ENCODE measurements at places on chromosomes 6 and 20.
A peak's percentile ranks its signal among the peaks of the same experiment; 100 is the strongest.

GRCh38 chr6:74447013-74447412 is 751.0 kb downstream of the CD109 start:
- DNase-seq: no peak

DNA sequence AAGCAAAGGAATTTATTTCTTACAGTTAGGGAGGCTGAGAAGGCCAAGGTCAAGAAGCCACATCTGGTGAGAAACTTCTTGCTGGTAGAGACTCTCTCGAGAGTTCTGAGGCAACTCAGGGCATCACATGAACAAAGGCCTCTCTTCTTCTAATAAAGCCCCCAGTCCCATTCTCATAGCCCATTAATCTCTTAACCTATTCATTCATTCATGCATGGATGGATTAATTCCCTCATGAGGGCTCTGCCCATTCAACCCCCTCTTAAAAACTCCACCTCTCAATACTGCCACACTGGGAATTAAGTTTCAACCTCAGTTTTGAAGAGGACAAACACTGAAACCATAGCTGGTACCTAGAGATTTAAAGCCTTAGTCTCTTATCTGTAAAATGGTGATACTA is 217.9 kb upstream of the SPTLC3 start:
- no peak for DNase-seq

GRCh38 chr20:47682028-47682783 is 103.1 kb downstream of the SULF2 start:
- no peak for DNase-seq

DNA sequence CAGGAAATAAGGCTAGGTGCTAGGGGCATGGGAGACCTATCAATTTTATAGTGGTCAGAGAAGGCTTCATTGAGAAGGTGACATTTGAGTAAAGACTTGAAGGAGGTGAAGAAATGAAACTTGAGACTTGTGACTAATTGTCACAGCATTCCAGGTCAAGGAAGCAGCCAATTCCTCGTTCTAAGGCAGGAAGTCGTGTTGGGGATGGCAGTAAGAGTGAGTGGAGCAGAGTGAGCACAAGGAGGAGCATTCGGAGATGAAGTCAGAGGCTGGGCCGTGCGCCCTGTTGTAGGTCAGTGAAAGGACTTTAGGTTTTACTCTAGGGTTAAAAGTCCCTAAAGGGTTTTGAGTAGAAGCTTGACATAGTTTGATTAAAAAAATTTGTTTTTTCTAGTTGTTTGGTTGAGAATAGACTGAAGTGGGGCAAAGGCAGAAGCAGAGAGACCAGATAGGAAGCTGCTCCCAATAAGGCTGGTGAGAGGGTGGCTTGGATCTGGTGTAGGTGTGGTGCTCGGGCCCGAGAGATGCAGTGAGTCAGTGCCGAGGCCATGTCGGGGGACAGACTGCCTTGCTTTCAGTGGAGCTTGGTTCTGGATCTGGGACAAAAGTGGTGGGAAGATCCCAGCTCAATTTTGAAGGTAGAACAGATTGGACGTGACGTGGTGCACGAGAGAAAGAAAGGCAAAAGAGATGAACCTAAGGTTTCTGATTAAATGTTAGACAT is 2.6 kb upstream of the RSPH3 start:
- no peak for DNase-seq

DNA sequence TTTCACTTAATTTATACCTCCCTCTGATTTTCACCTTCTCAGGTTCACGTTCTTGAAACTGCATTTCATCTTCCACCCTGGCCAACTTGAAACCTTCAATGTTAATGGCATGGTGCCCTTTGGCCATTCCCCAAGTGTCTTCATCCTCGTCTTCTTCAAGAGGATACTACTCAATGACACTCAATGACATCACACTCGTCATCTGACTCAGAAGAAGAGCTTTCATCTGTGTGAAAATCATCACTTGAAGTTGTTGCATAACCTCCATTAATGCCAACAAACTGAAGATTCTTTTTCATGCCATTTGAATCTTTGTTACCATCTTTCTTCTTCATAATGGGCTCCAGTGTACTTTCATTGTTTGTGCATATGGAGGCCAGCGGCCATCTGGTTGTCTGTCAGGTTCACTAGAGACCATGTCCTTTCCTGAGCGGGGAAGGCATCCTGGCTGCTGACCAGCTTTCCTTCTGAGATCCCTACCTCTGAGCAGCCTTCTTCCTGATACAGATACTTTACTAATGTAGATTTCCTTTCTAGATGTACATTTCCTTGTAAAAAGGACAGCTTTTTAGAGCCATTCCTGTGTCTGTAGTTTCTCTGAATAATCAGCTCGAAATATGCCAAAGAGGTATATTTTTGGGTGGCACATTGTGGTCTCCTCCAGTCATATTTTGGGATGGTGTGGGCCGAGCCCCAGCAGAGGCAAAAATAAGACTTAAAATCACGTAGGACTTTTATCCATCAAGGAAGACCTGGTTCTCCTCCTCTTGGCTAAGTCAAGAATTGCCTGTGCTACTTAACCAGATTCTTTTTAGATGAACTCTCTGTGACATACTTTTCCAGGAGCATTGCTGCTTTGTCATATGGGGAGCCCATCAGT is 21.3 kb downstream of the TRMT6 start:
- DNase-seq: no peak

DNA sequence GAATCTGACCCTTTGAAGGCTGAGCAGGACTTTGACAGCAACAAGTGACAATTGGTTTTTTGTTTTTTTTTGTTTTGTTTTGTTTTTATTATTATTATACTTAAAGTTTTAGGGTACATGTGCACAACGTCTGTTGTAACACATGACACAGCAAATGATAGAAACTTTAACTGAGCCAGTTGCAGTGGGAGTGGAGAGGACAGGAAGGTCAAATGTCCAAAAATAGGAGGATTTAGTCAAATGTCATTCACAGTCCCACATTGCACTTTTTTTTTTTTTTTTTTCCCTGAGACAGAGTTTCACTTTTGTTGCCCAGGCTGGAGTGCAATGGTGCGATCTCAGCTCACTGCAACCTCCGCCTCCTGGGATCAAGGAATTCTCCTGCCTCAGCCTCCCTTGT is 223.0 kb downstream of the HIVEP2 start:
- no peak for DNase-seq

DNA sequence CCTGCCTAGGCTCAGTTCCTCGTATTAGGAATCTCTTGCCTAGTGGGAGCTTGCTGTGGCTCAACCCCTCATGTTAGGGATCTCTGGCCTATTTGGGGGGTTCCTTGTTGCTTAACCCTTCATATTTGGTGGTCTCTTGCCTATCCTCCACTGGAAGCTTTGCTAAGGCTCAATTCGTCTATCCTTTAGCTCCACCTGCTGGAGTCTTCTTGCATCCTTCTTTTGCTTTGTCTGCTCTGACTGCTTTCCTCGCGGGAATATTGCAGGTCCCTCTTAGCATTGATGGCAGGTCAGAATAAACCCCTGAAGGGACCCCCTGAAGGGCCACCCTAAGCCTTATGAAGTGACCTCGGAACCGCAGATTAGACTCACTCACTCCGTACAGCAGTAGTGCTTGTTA is 203.0 kb upstream of the TBX18 start:
- DNase-seq: no peak

DNA sequence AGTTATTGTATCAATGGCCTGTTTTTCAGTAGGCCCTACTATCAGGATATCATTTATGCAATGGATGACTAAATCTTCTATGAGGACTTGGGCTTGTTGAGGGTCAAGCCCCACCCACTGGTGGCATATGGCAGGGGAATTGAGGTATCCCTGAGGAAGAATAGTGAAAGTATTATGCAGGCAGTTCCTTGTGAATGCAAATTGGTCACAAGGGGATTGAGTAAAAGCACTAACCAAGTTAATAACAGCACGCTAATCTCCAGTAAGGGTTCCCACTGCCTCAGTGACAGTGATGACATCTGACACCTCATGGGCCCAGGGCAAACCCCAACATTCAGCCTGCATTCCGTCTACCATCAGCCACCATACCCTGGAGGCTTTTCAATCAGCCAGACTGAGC is 14.9 kb downstream of the BPIFA1 start:
- no peak for DNase-seq

GRCh38 chr6:9028086-9028485 is 592.7 kb upstream of the SLC35B3 start:
- no peak for DNase-seq

GRCh38 chr6:127539272-127539671 is 20.1 kb upstream of the MTCL3 start:
- no peak for DNase-seq

- DNase-seq: no peak
Observed at GRCh38 chr6:153624528-153624927, 414.5 kb upstream of the OPRM1 start.

- peak; percentile 17 for DNase-seq
Observed at GRCh38 chr20:1335961-1336698, 7.2 kb upstream of the SDCBP2 start.

GRCh38 chr6:15320693-15321092 is 74.8 kb downstream of the JARID2 start:
- DNase-seq: no peak

- DNase-seq: no peak
Observed at GRCh38 chr6:163398815-163399214, 15.7 kb upstream of the QKI start.

- no peak for DNase-seq
Observed at GRCh38 chr20:3739926-3740451, 7.5 kb downstream of the HSPA12B start.

DNA sequence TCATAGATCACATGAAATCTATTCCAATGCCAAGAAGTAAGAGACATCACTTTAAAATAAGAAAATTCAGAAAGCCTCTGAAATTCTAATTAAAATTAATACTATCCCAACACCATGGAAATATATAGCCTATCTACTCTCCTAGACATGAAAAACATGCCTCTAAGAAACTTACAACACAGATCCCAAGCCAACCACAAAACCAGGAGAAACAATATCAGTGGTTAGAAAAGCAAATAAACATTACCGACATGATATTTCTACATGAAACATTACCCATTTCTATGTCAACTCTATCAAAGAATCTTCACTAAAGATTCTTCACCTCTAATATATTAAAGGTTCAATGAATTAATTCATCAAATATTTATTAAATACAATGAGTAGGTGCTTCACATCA is 4.8 kb downstream of the EPB41L2 start:
- no peak for DNase-seq

DNA sequence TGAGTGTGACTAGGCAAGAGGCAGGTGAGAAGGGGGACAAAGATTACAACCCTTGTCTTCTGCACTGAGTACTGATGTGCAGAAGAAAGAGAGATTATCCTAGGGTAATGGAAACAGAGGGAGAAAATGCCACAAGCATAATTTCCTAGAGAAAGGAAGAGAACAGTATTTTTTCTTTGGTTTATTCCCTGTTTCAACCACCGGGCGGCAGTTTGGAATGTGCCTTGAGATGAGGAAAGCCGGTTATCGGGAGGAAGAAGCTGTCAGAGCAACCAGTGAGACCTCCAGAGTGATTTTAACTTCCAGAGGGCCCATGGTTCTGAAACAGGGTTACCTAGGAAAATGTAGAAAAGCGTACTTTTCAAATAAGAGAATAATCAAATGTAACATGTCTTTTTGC is 121.4 kb downstream of the REV3L start:
- no peak for DNase-seq

DNA sequence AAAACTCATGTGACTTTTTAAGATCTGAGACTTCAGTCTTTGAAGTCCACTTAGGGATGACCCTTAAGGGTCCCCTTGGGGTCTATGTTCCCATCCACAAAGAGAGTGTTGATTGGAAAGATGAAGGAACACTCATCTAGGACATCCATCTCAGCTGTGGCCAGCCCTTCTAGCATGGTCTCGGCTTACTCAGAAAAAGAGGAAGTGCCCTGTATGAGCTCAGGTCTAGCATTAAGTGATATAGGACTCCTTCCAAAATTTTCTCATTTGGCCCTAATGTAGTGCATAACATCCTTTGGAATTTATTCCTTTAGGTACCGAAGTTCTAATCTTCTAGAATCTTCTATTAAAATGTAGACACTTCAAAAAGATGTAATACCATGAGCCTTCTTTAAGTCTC is 77.4 kb downstream of the NDUFAF5 start:
- DNase-seq: no peak

- DNase-seq: no peak
Observed at GRCh38 chr6:125974214-125974866, 12.0 kb upstream of the TRMT11 start.

GRCh38 chr6:111722179-111722731 is 116.6 kb upstream of the TRAF3IP2 start:
- DNase-seq: no peak

Measured in liver (tissue), 10 donors.